Suppressor macrophage (primary cell): ENCODE measurements at places on chromosomes 7 and 10.

GRCh38 chr7:158973941-158974785 lies 117.8 kb downstream of the DYNC2I1 start:
- no peak for DNase-seq

- peak; percentile 47 for DNase-seq
Measured at GRCh38 chr7:116075351-116076145, 45.0 kb upstream of the TFEC start.

DNA sequence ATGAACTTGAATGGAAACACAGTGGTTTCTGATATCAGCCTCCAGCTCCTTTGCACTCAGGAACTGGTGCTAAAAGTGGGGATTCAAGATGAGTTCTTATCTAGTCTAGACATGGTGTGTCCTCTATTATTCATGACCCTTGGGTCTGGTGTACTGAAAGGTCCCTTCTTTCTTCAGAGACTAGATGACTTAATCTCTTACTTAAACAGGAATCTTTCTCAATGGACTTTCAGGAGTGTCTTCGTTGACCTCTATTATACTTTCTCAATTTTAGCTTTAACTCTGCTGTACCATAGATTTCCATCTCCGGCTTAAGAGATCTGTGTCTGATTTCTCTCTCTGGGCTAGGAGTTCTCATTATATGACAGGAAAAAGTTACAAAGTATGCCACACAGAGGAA lies 83.5 kb upstream of the INHBA start:
- DNase-seq: no peak

DNA sequence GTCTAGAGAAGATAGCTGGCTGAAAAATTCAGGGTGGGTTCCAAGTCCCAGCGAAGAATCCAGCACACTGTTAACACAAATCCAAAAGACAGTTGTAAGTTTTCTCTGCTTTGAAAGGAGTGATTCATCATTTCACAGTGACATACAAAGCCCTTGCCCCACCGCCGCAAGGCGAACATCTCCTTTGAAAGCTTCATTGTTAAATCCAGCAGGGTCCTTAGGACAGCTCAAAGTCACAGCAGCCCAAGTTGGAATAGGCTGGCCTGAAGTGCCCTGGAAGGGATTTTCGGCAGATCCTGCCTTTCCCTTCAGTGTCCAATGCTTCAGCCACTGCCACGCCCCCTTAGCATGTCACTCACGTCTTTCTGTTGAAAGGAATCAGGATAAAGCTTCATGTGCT lies 526.1 kb downstream of the CALN1 start:
- no peak for DNase-seq

- no peak for DNase-seq
Measured at GRCh38 chr7:22476824-22477223, 23.2 kb downstream of the STEAP1B start.

DNA sequence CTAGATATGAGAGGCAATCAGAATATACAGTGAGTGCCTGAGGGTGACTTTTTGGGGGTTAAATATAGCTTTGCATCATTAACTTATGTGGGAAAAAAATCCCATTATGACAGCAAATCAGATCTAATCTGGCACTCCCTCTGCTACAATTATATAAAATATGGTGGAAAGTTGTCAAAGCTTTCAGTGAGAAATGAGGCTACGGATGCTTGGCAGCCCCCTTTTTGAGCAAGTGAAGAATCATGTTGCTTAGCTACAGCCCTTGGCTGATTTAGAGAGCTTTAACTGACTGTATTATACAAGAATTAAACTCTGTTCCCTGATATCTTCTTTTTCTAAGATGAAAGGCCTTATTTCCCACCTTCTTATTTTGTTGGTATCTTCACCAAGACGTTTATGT lies 57.4 kb downstream of the GPR158 start:
- no peak for DNase-seq

DNA sequence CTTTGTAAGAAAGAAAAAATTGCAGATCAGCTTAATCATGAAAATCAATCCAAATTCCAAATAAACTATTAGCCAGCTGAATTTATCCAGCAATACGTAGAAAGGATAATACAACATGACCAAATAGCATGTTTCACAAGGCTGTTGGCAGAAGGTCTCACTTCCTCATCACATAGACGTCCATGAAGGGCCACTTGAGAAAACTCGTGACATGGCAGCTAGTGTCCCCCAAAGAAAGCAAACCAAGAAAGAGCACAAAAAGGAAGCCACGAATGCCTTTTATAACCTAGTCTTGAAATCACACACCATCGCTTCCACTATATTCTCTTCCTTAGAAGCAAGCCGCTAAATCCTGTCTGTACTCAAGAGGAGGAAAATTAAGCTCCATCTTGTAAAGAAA lies 105.6 kb upstream of the NRBF2 start:
- DNase-seq: peak; percentile 80

GRCh38 chr7:82388138-82388537 lies 55.4 kb downstream of the CACNA2D1 start:
- no peak for DNase-seq

DNA sequence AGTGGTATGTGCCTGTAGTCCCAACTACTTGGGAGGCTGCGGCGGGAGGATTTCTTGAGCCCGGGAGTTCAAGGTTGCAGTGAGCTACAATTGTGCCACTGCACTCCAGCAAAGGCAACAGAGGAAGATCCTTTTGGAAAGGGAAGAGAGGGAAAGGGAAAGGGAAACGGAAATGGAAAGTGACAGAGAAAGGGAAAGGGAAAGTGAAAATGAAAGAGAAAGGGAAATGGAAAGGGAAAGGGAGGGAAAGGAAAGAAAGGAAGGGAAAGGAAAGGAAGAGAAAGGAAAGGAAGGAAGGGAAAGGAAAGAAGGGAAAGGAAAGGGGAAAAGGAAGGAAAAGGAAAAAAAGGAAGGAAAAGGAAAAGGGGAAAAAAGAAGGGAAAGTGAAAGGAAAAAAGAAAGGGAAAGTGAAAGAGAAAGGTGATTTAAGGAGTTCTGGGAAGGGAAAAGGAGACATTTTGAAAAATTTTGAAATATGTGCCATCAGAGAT lies 2.3 kb upstream of the ZC3HAV1 start:
- no peak for DNase-seq

GRCh38 chr10:24597426-24597825 lies 126.3 kb downstream of the ARHGAP21 start:
- DNase-seq: no peak

GRCh38 chr10:123599366-123599849 lies 66.7 kb upstream of the GPR26 start:
- no peak for DNase-seq

- no peak for DNase-seq
Measured at GRCh38 chr7:121908042-121908441, 35.1 kb downstream of the PTPRZ1 start.

DNA sequence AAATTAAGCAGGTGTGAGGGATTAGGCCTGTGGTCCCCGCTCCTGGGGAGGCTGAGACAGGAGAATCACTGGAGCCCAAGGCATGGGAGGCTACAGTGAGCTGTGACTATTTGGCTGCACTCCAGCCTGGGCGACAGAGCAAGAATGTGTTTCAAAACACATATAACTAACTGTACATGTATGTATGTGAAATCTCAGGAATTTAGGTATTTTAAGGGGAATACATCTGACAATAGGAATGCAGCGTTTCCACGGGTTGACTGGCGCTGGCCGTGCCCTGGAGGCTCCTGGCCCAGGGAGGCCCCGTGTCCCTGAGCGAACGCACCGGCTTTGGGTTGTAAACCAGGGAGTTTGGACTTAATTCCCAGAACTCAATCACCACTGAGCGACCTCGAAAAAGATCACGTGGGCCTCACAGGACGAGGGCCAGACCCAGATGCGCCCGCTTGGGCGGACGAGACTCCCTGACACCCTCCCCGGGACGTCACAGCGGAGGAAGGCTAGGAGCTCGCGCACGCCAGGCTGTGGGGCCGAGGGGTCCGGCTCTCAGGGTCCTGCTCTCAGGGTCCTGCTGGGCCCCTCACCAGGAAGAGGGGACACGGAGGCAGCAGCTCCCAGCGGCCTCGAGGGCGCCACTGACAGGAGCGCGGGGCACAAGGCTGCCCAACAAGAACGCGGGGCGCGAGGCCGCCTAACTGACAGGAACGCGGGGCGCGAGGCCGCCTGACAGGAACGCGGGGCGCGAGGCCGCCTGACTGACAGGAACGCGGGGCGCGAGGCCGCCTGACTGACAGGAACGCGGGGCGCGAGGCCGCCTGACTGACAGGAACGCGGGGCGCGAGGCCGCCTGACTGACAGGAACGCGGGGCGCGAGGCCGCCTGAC lies 18.4 kb downstream of the PTPRN2 start:
- no peak for DNase-seq

DNA sequence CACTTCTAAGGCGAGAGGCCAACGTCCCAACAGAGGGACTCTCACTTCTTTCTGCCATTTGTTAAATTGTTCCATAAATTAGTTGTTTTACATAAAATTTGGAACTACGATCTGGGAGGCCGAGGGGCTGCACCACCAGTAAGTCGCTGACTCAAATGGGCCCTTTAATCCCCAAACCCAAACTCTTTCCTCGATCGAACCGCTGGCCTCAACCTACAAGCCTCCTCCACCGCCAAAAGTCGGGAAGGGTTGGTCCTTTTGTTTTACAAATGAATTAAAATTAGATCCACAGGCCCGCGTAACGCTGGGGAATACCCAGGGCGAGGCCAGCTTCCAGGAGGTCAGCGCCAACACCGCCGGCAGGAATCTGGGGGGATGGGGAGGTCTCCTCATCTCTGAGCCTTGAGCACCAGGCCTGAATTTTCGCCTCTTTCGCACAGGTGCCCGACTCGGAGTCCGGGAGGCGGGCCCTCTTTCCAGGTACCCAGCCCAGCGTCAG lies 1.2 kb upstream of the FOXI2 start:
- no peak for DNase-seq

GRCh38 chr10:970311-971149 lies 17.7 kb upstream of the GTPBP4 start:
- DNase-seq: no peak

DNA sequence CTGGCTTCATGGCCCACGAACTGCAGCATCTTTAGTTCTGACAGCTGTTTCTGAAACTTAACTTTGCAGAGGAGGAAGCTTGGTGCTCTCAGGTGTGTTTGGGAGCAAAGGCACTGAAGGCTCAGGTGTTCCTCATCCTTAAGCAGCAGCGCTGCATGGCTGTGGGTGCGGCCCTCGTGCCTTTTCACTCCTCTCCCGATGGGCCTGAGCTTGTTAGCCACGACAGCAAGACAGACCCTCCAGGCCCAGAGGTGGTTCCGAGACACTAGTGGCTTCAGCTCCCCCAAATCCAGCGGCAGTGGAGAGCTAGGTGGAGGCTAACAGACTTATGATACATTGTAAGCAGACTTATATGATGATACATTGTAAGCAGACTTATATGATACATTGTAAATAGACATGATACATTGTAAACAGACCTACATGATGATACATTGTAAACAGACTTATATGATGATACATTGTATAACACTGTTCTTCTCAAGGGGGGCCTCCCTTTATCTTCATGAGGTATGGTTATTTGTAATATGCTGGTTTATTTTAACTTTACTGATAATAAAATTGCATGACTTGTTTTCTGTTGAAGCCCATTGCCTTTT lies 14.1 kb downstream of the PFKP start:
- no peak for DNase-seq

- DNase-seq: no peak
Measured at GRCh38 chr7:148982654-148983199, 45.6 kb downstream of the PDIA4 start.

DNA sequence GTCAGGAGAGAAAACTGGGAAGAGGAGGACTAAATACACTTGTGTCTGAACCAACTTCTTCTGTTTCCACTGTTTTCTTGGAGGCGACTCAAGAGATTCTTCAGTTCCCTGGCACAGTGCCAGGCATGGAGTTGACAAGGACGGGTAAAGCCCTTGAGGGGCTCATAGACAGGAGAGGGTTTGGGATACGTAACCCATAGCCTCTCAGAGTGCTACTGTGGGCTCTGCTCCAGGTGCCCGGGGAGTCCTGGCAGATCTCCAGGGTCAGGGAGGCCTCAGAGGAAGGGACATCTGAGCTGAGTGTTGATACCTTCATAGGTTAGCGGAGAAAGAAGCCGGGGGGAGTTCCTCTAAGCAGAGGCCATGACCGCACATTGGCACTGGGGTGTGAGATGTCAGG lies 42.0 kb downstream of the GALNT17 start:
- no peak for DNase-seq

- DNase-seq: no peak
Measured at GRCh38 chr10:110883924-110884323, 12.2 kb downstream of the PDCD4 start.

DNA sequence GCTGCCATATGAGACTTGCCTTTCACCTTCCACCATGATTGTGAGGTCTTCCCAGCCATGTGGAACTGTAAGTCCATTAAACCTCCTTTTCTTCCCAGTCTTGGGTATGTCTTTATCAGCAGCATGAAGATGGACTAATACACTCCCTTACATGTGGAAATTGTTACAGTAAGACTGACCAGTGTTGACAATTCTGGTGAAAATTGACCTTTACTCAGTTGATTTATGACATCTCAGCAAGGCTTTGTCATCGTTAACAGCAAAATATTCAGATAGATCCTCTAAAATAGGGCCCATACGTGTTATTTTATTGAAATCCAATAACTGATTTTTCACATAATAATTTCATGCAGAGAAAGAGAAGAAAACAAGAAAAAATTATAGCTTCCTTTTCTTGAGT lies 377.9 kb upstream of the SEMA3C start:
- DNase-seq: no peak

DNA sequence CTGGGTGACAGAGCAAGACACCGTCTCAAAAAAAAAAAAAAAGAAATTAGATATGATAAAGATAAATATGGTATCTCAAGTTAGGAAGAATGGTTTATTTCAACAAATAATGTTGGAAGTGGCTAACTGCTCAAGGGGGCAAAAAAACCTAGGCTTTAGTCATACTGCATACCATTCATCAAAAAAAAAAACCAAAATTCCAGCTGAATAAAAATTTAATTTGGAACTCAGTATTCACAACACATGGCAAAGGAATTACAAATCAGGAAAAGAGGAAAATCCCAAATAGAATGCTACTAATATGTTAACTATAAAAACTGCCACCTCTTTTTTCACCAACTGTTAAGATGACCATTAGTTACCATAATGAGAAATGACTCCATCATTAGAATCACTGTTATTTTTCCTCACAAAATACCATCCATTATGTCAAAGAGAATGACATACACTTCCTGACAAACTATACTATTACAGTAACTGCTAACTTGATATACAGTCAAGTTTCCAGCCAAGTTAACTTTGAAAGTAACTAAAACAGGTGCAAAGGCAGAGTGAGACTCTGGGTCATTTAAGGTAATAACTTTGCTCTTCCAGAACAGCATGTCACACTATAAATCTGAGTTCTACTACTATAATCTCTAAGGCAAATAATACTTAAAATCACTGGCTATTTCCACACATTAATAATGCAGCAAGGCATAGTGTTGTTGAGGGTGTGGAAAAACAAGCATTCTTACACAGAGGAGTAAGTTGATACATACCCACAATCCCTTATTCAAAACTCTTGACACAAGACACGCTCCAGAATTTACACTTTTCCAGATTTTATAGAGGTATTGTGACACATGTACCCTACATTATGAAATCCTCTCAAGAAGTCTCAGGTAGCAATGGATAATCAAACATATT lies 10.2 kb downstream of the KBTBD2 start:
- DNase-seq: no peak

DNA sequence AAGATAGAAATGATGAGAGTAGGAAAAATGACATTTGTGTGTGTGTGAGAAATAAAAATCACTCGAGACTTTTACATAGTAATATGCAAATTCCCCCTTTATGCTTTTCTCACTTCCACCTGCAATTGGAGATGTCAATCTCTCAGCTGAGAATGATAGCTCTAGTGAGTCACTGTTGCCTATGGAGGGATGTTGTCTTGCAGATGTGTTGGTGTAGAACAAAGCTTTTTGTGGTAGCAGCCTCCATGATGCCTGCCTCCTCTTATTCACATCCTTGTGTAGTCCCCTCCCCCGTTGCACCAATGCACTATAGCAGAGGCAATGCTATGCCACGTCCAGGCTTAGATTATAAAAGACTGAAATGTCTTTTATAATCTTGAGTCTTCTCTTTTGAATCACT lies 33.8 kb downstream of the SPAG6 start:
- DNase-seq: no peak
